Aorta (tissue), 5 donors: ENCODE measurements at places on chromosomes 16 and 17. TPM values are rescaled to one million over a fixed set of nuclear protein-coding genes. Genes with fewer than 3 reads are reported as not detected.

ZG16 gene
- total RNA-seq: not detected

OTOP2 gene
- total RNA-seq: not detected

UNC13D gene
- 20.0 TPM for total RNA-seq

NUPR1 gene
- 85.3 TPM for total RNA-seq

KRTAP1-5 gene
- not detected for total RNA-seq

EPX gene
- not detected for total RNA-seq

STAC2 gene
- total RNA-seq: 29.2 TPM

- DNase-seq: no peak
Observed at GRCh38 chr17:50110591-50111349, 15.6 kb downstream of the PDK2 start.

GRCh38 chr17:38900978-38901656 is 24.3 kb upstream of the LASP1NB start:
- no peak for DNase-seq

GRCh38 chr16:87491522-87492290 is 1.1 kb downstream of the ZCCHC14 start:
- peak; percentile 67 for DNase-seq

- no peak for DNase-seq
Observed at GRCh38 chr16:65845466-65846209, 520.9 kb upstream of the CDH5 start.

DNA sequence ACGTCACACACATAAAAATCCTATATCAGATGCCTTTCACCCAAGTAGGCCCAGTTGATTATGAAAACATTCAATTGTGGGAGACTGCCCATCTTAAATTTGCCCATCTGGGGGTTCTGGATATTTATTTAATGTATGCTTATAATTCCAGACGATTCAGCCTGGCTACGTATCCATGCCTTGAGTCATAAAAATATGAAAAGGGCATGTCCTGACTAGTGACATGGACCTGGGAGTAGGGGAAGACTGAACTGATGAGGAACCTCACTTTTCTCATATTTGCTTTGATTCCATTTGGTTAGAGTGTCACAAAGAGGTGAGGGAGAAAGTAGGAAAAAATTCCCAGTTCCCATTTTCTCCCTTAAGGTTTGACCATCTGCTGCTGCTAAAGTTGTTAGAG is 122.5 kb upstream of the GNAO1 start:
- DNase-seq: no peak

- DNase-seq: no peak
Observed at GRCh38 chr17:78129351-78130089, 965 bp upstream of the TMC6 start.

GRCh38 chr16:72934636-72935403 is 113.1 kb downstream of the ZFHX3 start:
- DNase-seq: no peak
